Activated CD4-positive, alpha-beta T cell treated with anti-CD3 and anti-CD28 coated beads for 4 hours (primary cell): ENCODE measurements at places on chromosomes 16 and 17.

- no peak for DNase-seq
Observed at GRCh38 chr16:50528820-50529219, 19.4 kb upstream of the NKD1 start.

- DNase-seq: no peak
Observed at GRCh38 chr17:56111706-56112485, 41.4 kb upstream of the ANKFN1 start.

GRCh38 chr17:3838206-3838605 lies 7.8 kb downstream of the NCBP3 start:
- DNase-seq: no peak

GRCh38 chr16:70526403-70526802 lies 2.8 kb downstream of the SF3B3 start:
- no peak for DNase-seq

- DNase-seq: no peak
Observed at GRCh38 chr16:82323171-82323570, 153.1 kb upstream of the MPHOSPH6 start.

DNA sequence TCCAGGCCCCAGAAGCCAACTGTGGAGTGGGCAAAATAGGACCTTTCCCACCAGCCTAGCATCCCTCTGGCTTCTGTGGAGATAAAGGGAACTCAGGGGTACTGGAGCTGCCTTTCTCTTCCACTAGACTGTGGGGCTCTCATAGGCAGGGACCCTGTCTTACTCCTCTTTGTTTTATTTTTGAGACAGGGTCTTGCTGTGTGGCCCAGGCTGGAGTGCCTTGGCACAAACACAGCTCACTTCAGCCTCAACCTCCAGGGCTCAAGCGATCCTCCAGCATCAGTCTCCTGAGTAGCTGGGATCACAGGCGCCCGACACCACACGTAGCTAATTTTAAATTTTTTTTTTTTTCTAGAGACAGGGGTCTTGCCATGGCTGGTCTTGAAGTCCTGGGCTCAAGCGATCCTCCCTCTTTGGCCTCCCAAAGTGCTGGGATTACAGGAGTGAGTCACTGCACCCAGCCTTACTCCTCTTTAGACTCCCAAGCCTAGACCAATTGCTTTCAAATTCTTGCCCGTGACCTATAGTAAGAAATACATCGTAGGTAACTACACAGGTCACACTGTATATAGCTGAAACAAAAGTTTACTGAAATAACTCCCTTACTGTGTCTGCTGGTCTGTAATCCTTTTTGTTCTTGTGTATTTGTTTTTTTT lies 2.6 kb downstream of the RAI1 start:
- DNase-seq: no peak
